ENCODE measurements at places on chromosomes 6 and 20. TPM values are rescaled to one million over a fixed set of nuclear protein-coding genes. Genes with fewer than 3 reads are reported as not detected.

- no peak for DNase-seq
- no peak overlapping the region for H3K27ac ChIP-seq
- H3K27me3 ChIP-seq, result no peaks in the 10 kb centered on the region
Measured at GRCh38 chr6:25215881-25216280, 63.3 kb upstream of the CARMIL1 start.

SYNDIG1 gene
- 8.4 TPM for polyA plus RNA-seq

- no peak for DNase-seq
- H3K4me3 ChIP-seq, result no peak overlapping the region
- no peaks in the 10 kb centered on the region for H3K27me3 ChIP-seq
- H3K27ac ChIP-seq, result peak overlapping the region; percentile 11
- H3K36me3 ChIP-seq, result no peaks in the 10 kb centered on the region
- H3K4me1 ChIP-seq, result peaks cover 27% of the 10 kb centered on the region
Measured at GRCh38 chr6:107689951-107690642, 134.0 kb downstream of the SCML4 start.

GRCh38 chr20:24771542-24772061, 177.5 kb upstream of the CST7 start:
- no peaks in the 10 kb centered on the region for H3K27me3 ChIP-seq
- no peaks in the 10 kb centered on the region for H3K36me3 ChIP-seq
- DNase-seq, result no peak
- no peak overlapping the region for H3K27ac ChIP-seq

ULBP3 gene
- not detected for polyA plus RNA-seq

DNA sequence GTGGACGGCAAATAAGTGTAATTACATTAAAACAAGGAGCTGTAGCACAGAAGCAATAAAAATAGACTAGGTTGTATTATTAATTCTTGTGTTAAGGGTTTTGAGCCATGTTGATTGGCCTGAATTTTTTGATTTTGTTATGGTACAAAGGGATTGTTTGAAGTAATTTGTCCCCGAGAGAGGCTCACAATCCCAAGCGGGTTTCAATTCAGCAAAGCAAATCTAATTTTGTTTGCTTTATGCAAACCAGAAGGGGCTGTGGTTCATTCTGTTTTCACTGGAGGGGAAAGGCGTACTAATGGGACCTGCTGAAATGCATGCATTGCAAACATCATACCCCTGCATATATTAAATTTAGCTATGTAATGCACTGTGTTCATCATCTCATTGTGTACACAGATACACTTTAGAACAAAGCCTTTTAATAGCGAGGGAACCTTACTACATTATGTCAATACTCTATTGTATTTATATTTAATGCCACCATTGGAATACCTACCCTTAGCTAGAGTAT, 379.5 kb upstream of the POU3F2 start:
- H3K4me1 ChIP-seq, result no peaks in the 10 kb centered on the region
- no peaks in the 10 kb centered on the region for H3K27me3 ChIP-seq
- no peaks in the 10 kb centered on the region for H3K36me3 ChIP-seq
- H3K4me3 ChIP-seq, result no peak overlapping the region
- DNase-seq, result no peak

- H3K4me3 ChIP-seq, result no peak overlapping the region
- no peaks in the 10 kb centered on the region for H3K27me3 ChIP-seq
- H3K4me1 ChIP-seq, result peaks cover 4% of the 10 kb centered on the region
- DNase-seq, result no peak
- no peak overlapping the region for H3K27ac ChIP-seq
Measured at GRCh38 chr6:113909224-113909856, 52.2 kb downstream of the MARCKS start.

GRCh38 chr6:25583099-25583498, 68.9 kb upstream of the SCGN start:
- H3K4me3 ChIP-seq, result no peak overlapping the region
- H3K27ac ChIP-seq, result no peak overlapping the region
- H3K27me3 ChIP-seq, result no peaks in the 10 kb centered on the region
- H3K36me3 ChIP-seq, result no peaks in the 10 kb centered on the region
- no peak for DNase-seq
- H3K4me1 ChIP-seq, result no peaks in the 10 kb centered on the region

LTB gene
- 0.72 TPM for polyA plus RNA-seq

RAET1G gene
- polyA plus RNA-seq, result not detected

DNA sequence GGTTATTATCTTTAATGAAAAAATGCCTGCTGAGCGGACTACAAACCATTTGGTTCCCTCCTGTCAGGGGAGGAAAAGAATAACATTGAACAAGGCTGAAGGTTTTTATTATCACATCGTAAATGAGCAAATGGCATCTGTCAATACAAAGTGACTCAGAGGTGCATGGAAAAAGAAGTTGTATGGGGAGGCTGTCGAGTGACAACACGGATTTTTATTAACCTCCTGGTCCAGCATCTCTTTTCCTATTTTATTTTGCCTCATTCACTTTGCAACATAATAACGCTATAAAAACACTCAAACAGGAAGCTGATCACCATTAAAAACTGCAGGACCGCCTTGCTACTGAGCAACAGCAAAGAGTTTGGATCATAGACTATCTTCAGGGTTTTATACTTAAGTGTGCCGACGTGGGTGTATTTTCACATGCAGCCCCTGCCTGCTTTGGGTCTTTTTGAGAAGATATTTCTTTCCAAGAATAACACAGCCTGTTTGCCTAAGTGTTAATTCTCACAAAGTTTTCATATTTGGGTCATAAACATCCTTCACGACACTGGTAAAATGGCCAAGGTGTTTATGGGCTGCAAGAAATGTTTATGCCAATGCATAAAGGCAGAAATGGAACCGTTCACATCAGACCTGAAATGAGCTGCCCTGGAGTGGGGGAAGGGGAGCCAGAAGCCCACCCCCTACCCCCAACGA, 132.1 kb upstream of the SALL4 start:
- no peaks in the 10 kb centered on the region for H3K36me3 ChIP-seq
- H3K4me1 ChIP-seq, result no peaks in the 10 kb centered on the region
- DNase-seq, result no peak
- H3K27ac ChIP-seq, result no peak overlapping the region
